Dorsolateral prefrontal cortex (tissue), 122 donors: ENCODE measurements at places on chromosomes 5 and 9.

DNA sequence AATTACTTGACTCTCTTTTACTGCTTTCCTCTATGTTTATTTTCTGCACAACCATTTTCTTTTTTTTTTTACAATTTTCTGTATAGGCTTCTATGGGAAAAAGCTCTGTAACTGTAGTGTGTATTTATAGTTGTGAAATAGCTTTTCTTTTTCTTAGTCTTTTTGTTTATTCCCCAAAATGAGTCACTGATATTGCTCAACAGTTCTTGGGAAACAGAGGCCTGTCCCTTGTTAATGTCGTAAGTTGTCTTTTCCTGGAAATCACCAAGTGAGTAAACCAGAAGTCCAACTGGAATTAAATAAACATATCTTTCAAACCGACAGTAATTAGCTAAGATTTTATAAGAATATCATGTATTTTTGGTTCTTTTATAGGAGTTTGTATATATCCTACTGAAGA, 325.1 kb upstream of the PRR16 start:
- DNase-seq: no peak

- no peak for DNase-seq
These were observed 92.5 kb downstream of the TLR4 start for GRCh38 chr9:117796681-117797080.

GRCh38 chr5:54608423-54609085, 91.0 kb downstream of the SNX18 start:
- no peak for DNase-seq

DNA sequence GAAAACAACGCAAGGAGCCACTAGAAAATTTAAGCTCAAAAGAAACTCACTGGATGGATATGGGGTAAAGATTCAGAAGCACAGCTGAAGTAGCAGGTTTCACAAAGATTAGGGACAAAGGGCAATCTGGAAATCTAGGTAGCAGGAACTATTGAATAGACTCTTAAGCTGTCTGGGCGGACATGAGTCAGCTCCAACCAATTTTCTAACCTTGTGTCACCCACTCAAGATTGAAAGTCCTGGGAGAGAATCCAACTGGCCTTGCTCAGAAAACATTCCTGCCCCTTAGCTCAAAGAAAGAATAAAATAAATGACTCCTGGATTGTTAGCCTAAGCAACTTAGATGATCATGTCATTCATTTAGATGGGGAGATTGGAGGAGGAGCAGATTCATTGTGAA, 69.2 kb downstream of the STK32A start:
- DNase-seq: no peak

GRCh38 chr5:10562201-10563109, 1.4 kb upstream of the ANKRD33B start:
- no peak for DNase-seq

- no peak for DNase-seq
These were observed 182.0 kb downstream of the GIN1 start for GRCh38 chr5:102937894-102938293.

DNA sequence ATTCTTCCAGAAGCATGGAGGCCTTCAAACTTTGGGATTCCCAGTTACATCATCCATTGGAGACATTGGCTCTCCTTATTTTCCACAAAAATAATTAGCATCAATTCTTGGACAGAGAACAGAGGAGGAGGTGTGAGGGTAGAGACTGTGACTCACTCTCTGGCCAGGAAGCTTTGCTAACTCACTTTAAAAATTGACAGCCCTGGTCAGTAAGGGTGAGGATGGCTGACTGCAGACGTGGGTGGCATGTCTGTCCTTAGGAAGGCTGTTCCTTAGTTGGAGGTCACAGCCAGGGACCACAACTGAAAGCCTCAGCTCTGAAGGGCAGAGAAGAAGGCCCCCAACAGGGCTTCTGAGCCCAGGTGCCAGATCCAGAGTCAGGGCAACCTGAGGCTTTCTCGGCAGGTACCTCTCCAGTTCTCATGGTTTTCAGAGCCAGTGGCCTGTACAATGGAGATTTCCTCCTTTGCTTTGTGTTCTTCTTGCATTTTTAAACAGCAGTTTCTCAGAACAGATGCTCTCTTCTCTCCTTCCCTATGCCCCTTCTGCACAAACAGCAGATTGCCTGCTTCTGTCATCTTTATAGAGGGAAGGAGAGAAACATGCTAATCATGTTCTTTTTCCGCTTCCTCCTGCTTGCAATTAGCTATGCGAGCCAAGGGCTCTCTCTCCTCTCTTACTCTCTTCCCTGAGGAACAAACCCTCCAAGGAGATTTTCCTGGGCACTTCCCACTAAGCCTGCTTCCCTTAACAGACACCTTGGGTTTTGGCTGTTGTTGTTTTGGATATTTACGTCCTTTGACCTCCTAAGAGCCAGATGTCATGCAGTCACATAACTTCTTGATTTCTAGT, 92.5 kb upstream of the ZNF366 start:
- DNase-seq: no peak

DNA sequence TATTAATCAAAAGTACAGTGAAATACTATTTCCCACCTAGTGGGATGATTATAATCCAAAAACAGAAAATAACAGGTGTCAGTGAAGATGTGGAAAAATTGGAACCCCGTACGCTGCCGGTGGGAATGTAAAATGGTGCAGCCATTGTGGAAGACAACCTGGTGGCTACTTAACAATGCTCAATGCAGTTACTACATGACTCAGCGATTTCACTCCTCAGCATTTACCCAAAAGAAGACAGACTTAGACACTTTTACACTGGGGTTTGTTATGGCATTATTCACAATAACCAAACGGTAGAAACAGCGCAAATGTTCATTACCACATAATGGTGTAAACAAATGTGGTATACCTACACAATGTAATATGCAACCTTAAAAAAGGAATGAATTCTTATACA, 23.9 kb downstream of the SECISBP2 start:
- no peak for DNase-seq

GRCh38 chr5:174947548-174947947, 223.2 kb downstream of the MSX2 start:
- no peak for DNase-seq
